Prostate gland (tissue), 2 donors: ENCODE measurements at places on chromosomes 6 and 20.

- peak overlapping the region; percentile 34 for H3K4me3 ChIP-seq
- H3K27me3 ChIP-seq: no peaks in the 10 kb centered on the region
- peaks cover 7% of the 10 kb centered on the region for H3K4me1 ChIP-seq
Observed at GRCh38 chr6:37783025-37783855, 36.3 kb upstream of the ZFAND3 start.

DNA sequence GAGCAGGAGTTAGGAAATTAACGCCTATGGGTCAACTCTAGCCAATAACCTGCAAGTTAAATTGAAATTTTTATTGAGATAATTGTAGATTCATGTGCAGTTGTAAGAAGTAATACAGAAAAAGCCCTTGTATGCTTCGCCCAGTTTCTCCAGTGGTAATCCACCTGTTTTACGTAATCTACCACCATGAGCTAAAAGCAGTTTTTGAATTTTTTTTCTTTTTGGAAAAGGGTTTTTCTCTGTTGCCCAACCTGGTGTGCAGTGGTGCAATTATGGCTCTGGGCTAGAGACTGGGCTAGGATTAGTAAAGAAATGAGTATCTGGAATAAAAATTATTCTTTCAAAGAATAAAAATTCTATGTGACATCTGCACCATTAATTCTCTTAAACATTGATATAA lies 116.2 kb downstream of the ZFP64 start:
- no peak overlapping the region for H3K27ac ChIP-seq
- no peak overlapping the region for H3K4me3 ChIP-seq
- no peak for DNase-seq
- H3K36me3 ChIP-seq: no peaks in the 10 kb centered on the region

DNA sequence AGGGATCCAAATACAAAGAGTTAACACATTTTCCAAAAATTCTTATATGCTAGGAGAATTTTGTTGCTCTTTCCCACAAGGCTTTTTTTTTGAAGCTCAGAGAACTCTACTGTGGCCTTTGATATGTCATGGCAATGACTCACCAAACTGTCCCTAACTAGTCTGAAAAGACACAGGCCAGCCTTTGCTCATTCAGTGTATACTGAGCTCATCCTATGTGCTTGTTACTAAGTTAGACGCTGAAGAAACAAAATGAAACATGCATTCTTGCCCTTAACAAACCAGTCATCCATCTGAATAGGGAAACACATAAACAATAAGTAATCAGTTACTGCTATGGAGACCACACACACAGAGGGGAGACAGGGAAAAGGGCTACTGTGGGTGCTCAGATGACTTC lies 291.8 kb downstream of the FOXC1 start:
- H3K4me3 ChIP-seq: no peak overlapping the region
- H3K27me3 ChIP-seq: no peaks in the 10 kb centered on the region
- H3K4me1 ChIP-seq: no peaks in the 10 kb centered on the region
- H3K36me3 ChIP-seq: no peaks in the 10 kb centered on the region

DNA sequence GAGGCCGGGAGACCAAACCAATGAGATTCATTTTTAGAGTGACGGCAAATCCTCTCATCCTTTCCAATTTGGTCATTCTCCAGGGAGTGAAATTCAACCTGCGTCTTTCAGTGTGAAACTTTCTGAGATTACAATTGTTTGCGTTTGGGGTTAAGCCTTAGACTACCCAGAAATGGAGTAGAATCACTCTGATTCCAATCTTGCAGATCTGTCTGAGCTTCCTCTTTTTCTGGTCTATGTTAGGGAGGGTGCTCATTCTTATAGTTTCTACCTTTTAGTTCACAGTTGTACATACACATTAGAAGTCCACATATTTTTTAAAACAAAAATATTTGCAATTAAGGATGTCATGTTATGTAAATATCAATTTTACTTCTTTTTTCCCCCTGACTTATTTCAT lies 183.0 kb upstream of the PHACTR1 start:
- DNase-seq: no peak
- no peaks in the 10 kb centered on the region for H3K27me3 ChIP-seq
- H3K4me3 ChIP-seq: no peak overlapping the region
- H3K4me1 ChIP-seq: no peaks in the 10 kb centered on the region

- no peak overlapping the region for H3K4me3 ChIP-seq
- no peaks in the 10 kb centered on the region for H3K4me1 ChIP-seq
- no peak for DNase-seq
- no peaks in the 10 kb centered on the region for H3K36me3 ChIP-seq
- H3K27ac ChIP-seq: no peak overlapping the region
Observed at GRCh38 chr6:111129013-111129412, 41.7 kb downstream of the SLC16A10 start.

- DNase-seq: no peak
- H3K4me3 ChIP-seq: no peak overlapping the region
- H3K36me3 ChIP-seq: no peaks in the 10 kb centered on the region
- H3K4me1 ChIP-seq: no peaks in the 10 kb centered on the region
Observed at GRCh38 chr6:40713002-40713719, 126.0 kb upstream of the LRFN2 start.

- no peaks in the 10 kb centered on the region for H3K36me3 ChIP-seq
- H3K4me3 ChIP-seq: no peak overlapping the region
- peaks cover 3% of the 10 kb centered on the region for H3K27me3 ChIP-seq
- H3K27ac ChIP-seq: no peak overlapping the region
- no peak for DNase-seq
Observed at GRCh38 chr6:43283905-43284304, 14.2 kb upstream of the SLC22A7 start.

- H3K36me3 ChIP-seq: no peaks in the 10 kb centered on the region
- H3K4me1 ChIP-seq: no peaks in the 10 kb centered on the region
- no peak overlapping the region for H3K27ac ChIP-seq
Observed at GRCh38 chr20:59706400-59706693, 102.0 kb downstream of the PHACTR3 start.

GRCh38 chr6:9250852-9251251 lies 815.5 kb upstream of the SLC35B3 start:
- no peaks in the 10 kb centered on the region for H3K36me3 ChIP-seq
- no peaks in the 10 kb centered on the region for H3K4me1 ChIP-seq
- no peak overlapping the region for H3K4me3 ChIP-seq

GRCh38 chr20:25238319-25239037 lies 9.4 kb upstream of the PYGB start:
- H3K27ac ChIP-seq: peak overlapping the region; percentile 55
- no peaks in the 10 kb centered on the region for H3K36me3 ChIP-seq
- H3K4me1 ChIP-seq: peaks cover 11% of the 10 kb centered on the region
- H3K27me3 ChIP-seq: no peaks in the 10 kb centered on the region

- no peak for DNase-seq
- H3K27me3 ChIP-seq: no peaks in the 10 kb centered on the region
- H3K36me3 ChIP-seq: no peaks in the 10 kb centered on the region
- H3K4me1 ChIP-seq: peaks cover 4% of the 10 kb centered on the region
Observed at GRCh38 chr6:125193208-125193607, 39.6 kb downstream of the TPD52L1 start.

- no peaks in the 10 kb centered on the region for H3K27me3 ChIP-seq
- H3K27ac ChIP-seq: no peak overlapping the region
- no peak overlapping the region for H3K4me3 ChIP-seq
- H3K4me1 ChIP-seq: no peaks in the 10 kb centered on the region
Observed at GRCh38 chr20:34324541-34324940, 21.4 kb upstream of the AHCY start.

DNA sequence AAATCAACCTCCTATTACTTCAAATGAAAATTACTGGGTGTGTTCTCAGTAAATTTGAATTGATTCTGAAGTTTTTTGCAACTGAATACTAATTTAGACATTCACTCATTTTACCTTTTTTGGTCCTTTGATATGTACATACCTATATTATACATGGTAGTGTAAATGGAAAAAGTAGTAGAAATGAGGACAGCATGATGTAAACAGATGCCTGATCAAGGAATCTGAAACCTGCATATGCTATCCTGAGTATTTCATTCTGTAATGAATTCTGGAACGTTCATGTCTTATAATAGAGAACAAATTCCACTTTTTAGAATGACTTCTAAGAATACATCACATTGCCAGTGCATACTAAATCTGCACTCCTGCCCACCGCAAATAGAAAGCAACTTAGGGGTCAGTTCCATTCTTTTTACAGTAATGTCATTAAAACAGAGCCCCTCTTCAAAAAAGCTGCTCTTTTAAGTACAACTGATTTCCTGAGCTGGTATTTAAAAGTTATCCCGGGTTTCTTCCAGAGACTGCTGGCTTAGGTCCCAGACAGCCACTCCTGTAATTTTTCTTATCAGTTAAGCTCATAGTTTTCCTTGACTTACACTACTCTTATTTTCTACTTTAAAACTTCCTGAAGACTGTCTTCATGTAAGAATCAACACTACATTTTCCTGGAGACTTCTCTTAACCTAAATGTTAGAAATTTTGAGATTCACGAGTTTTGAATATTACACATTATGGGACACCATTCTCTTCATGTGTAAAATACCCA lies 48.4 kb downstream of the MAP3K7 start:
- no peaks in the 10 kb centered on the region for H3K4me1 ChIP-seq
- H3K27ac ChIP-seq: no peak overlapping the region
- no peaks in the 10 kb centered on the region for H3K36me3 ChIP-seq
- no peaks in the 10 kb centered on the region for H3K27me3 ChIP-seq
- no peak overlapping the region for H3K4me3 ChIP-seq

GRCh38 chr6:684831-685636 lies 7.9 kb downstream of the EXOC2 start:
- no peak for DNase-seq
- H3K4me3 ChIP-seq: no peak overlapping the region
- H3K4me1 ChIP-seq: no peaks in the 10 kb centered on the region

DNA sequence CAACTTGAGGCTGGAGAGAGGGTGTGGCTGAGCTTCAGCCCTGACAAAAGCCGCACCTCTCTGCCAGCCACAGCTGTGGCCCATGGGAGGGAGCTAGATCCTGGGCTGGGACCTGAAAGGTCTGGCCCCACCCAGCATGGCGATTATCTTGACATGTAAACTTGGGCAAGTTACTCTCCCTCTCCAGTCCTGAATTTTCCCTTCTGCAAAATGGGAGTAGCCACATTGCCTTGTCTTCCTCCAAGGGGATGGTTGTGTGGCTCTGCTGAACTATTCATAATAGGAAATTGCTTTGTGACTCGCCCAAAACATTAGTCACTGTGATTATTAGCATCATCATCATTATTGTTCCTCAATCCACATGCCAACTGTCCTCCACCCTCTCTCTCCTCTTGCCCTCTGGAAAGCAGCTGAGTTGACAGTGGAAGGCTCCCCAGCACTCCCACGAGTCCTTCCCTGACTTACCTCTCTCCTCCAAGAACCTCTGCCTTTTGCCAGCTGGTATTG lies 23.0 kb upstream of the RBPJL start:
- H3K27me3 ChIP-seq: no peaks in the 10 kb centered on the region
- no peaks in the 10 kb centered on the region for H3K36me3 ChIP-seq
- DNase-seq: no peak
- no peak overlapping the region for H3K27ac ChIP-seq
- H3K4me1 ChIP-seq: no peaks in the 10 kb centered on the region

DNA sequence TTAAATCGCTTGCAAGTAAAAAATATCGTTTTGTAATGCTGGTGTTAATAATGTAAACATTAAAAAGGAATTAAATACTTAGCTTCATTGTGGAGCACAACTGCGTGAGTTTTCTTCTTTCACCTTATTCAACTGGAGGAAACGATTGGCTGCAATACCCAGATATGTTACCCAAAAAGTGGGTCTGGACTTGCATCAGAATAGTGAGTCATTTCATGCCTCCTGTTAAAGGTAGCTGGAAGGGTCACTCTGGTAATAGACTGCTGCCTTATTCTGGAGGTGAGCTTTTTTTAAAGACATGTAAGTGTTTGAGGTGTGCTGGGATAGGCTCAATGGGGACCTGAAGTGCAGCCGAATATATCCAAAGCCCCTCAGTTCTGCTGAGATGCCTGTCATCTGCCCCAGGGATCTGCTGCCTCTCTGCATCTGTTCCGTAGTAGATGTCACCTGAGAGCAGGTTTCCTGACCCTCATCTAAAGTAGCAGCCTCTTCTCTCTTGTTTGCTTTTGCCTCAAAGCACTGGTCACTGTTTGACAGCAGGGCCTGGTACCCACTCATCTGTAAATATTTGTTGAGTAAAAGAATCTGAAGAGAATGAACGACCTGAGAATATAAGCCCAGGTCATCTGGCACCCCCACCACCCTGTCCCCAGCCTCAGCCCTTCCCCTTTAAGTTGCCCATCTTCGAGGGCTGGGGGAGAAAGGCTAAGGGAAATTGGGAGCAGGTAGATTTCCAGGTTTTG lies 5.6 kb upstream of the UQCC2 start:
- peaks cover 19% of the 10 kb centered on the region for H3K4me1 ChIP-seq
- DNase-seq: peak; percentile 44
- no peaks in the 10 kb centered on the region for H3K27me3 ChIP-seq

DNA sequence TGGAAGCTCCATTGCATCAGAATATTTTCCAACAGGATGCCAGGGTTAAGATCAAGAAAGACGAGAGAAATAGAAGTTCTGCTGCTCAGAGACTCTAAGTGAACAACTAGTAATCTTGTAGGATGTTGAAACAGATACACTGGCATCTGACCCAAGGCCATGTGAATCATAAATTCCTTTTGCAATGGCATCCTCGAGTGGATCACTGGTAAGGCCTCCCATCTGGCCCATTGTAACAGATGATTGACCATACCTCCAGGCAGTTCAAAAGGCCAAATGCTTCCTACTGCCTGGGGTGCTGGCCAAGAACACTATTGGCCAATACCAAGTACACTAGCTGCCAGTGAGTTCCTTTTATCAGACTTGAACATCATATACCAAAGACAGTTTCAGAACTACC lies 9.9 kb upstream of the SLC17A3 start:
- no peaks in the 10 kb centered on the region for H3K27me3 ChIP-seq
- DNase-seq: no peak
- no peak overlapping the region for H3K27ac ChIP-seq
- no peaks in the 10 kb centered on the region for H3K36me3 ChIP-seq
- H3K4me3 ChIP-seq: no peak overlapping the region

DNA sequence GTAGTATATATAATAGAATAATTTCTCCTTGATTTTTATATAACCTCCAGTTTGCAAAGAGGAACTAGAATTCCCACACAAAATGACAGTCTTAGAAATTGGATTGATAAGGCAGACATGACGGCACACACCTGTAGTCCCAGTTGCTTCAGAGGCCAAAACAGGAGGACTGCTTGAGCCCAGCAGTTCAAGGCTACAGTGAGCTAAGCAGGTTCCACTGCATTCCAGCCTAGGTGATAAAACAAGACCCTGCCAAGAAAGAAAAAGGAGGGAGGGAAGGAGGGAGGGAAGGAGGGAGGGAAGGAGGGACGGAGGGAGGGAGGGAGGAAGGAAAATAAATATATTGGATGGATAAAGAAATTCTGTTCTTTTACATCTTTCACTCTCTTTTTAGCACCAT lies 77.6 kb upstream of the SASH1 start:
- no peaks in the 10 kb centered on the region for H3K4me1 ChIP-seq
- H3K27me3 ChIP-seq: no peaks in the 10 kb centered on the region
- peak; percentile 53 for DNase-seq
- H3K27ac ChIP-seq: no peak overlapping the region
- no peak overlapping the region for H3K4me3 ChIP-seq
